ENCODE measurements at places on chromosomes 2 and 18.
A peak's percentile ranks its signal among the peaks of the same experiment; 100 is the strongest.

- DNase-seq: no peak
These were observed 13.6 kb downstream of the MRO start for GRCh38 chr18:50806208-50806616.

GRCh38 chr18:42131066-42131929 is 176.3 kb downstream of the PIK3C3 start:
- no peak for DNase-seq

DNA sequence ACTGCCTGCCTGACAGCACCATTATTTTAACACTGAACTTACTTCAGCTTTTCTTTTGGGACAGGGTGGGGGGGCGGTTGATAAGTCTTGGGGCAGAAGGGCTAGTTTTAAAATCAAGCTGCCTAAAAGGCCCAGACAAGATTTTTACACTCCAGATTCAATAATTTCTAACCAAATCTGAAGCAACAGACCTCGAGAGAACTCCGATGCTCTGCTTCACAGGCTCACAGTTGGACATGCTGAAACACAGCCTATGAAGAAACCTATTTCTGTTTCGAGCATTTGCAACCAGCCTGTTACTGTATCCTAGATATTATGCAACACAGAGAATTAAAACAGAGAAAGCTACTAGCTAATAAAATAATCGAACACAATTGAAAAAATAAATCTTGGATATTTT is 1.3 kb upstream of the MYT1L start:
- no peak for DNase-seq

DNA sequence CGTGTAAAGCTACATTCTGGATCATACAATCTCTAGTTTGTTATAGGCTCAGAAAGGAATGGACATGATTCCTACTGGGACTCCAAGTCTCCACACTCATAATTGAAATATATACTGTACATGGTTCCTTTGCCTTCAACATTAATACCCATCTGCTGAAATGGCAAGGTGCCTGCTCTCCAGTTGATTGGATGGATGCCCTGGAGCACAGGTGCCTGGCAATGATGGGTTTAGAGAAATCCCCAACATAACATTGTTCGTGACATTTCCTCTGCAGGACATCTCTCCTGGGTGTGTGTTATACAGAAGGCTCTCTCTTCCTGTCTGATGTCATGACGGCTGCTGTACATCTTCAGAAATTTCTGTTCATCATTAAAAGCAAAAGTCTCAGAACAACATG is 449.7 kb upstream of the CWC22 start:
- DNase-seq: no peak

DNA sequence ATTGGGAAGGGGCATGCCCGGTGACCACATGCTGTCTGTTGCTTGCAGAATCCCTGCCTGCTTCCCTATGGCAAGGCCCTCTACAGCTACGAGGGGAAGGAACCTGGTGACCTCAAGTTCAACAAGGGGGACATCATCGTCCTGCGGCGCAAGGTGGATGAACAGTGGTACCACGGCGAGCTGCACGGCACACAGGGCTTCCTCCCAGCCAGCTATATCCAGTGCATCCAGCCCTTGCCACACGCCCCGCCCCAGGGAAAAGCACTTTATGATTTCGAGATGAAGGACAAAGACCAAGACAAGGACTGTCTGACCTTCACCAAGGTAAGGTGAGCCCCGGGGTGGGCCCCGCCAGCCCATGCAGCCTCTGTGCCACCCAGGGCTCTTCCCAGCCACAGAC is 218.6 kb downstream of the SH3RF3 start:
- no peak for DNase-seq

DNA sequence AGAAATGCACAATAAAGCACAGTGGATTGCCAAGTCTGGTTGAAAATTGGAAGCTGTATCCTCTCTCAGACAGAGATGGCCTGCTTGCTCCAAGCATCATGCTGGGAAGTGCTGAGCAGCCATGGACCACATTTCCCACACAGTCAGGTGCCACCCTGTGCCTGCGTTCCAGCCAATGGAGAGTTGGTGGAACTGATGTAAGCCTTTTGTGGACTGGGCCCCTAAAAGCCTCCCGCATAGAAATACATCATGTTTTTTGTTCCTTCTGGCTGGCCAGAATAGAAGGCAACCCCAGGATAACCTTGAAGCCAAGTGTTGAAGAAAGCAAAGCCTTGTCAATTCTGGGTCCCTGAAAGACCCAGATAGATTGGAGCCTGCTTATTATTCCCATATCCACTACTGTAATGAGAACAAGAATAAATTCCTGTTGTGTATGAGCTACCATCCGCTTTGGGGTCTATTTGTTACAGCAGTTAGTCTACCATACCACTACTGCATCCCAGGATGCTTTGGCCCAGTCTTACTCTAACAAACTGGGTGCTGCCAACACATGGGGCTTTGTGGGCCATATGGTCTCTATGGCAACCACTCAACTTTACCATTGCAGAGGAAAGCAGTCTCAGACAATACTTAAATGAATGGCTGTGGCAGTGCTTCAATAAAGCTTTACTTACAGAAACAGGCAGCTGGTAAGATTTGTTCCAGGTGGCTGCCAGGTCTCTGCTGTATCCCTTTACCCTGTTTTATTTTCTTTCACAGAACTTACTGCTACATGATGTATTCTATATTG is 65.4 kb downstream of the POLE4 start:
- no peak for DNase-seq

DNA sequence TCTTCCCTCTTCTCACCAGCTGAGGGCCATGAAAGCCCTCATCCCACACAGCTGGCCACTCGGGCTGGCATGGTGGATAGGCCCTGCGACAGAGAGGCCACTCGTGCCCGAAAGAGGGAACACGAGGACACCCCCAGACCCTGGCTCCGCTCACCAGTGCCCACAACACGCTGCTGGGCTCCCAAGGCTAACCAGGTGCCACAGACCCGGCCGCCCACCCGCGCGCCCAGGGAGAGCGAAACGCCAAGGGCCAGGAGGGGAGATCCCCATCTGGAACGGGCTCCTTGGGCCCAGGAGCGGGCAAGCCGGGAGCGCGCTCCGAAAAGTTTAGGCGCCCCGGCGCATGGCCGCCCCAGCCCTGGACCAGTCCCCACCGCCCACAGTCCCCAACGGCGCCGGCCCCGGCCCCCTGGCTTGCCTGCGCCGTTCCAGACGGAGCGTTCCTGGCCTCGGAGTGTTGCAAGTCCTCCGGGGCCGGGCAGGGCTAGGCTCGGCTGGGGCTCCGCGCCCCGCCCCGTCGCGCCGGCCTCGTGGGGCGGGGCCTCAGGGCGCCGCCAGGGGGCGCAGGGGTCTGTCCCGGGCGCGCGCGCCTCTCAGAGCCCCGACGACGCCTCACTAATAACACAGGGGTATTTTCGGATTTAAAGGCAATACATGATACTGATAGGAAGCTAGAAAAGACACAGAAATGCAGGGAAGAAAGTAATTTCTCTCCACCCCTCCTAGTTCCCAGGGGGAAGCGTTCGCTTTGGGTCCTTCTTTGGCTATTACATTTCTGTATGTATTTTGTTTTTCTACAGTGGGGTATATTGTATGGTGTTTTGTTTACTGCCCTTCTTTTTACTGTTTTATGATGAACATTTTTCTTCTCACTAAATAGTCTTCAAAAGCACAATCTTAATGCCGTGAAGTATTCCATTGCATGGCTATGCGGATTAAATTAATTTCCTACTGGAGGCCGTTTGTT is at the start of gene TMBIM1:
TSS of gene TMBIM1 (minus strand) at position 456 of the 967 bp plus-strand sequence. CDS start 10,362 bp downstream, outside the sequence.
- DNase-seq: peak; percentile 55

DNA sequence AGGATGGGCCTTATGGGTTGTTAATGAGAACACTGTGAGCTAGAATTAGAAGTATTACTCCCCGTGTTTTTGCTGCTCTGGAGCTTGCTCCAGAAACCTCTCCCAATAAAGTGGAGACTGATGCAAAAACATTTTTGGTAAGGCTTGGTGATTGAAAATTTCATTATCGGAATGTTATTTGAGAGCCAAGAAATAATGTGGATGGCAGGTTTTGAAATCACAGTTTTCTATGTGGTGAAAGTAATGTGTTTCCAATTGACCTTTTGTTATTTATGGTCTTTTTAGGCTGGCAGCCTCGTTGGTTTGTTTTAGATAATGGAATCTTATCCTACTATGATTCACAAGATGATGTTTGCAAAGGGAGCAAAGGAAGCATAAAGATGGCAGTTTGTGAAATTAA is 5.1 kb downstream of the PLEKHA3 start:
- no peak for DNase-seq

GRCh38 chr2:240259201-240259923 is 118.9 kb upstream of the OTOS start:
- no peak for DNase-seq

GRCh38 chr2:64586883-64587481 is 62.9 kb downstream of the AFTPH start:
- DNase-seq: no peak

- no peak for DNase-seq
These were observed 108.7 kb upstream of the ATL2 start for GRCh38 chr2:38485734-38486133.

DNA sequence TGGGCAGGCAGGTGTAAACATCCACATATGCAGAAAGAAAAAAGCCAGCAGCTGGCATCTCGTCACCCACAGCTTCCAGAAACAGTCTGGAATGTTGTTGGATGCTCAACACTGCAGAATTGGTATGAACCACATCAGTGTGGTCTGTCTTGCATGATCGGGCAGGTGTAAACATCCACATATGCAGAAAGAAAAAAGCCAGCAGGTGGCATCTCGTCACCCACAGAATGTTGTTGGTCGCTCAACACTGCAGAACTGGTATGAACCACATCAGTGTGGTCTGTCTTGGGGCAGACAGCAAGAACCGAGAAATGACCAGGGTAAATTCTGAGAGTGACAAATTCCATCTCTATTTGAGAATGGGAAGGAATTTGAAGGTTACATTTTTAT is 39.6 kb downstream of the DOCK10 start:
- no peak for DNase-seq

- no peak for DNase-seq
These were observed 132.5 kb downstream of the SPHKAP start for GRCh38 chr2:228048838-228049490.

GRCh38 chr2:172021074-172021931 is 21.6 kb downstream of the METAP1D start:
- DNase-seq: no peak

GRCh38 chr2:186751790-186752189 is 57.9 kb downstream of the FAM171B start:
- no peak for DNase-seq

GRCh38 chr2:123851281-123851680 is 173.8 kb upstream of the CNTNAP5 start:
- DNase-seq: no peak

DNA sequence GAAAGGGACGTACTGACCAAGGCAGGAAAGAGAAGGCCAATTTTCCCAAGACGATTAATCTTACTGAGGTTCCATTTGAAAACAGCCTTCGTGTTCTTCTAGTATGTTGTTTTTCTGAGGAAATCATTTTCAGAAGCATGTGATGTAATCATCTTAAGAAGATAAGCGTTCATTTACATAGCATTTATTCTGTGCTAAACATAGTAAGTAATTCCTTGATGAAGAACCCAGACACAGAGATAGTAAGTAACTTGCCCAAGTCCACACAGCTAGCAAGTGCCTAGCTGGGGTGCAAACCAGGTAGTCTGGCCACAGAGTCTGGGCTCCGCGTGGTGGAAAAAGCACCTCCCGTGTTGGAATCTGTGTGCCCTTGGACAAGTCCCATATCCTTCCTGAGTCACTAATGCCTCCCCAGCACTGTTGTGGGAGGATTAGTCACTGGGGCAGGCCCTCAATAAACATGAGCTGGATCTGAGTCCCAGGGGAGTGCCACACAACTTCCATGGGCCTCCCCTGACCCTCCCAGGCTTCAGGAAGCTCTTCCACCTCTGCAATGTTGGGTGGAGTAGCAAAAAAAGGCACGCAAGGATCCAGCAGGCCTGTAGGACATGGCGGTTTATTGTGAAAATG is 26.9 kb upstream of the ASAP2 start:
- no peak for DNase-seq

GRCh38 chr2:64655873-64656272 is 2.2 kb upstream of the SERTAD2 start:
- no peak for DNase-seq

- no peak for DNase-seq
These were observed 4.6 kb downstream of the IL37 start for GRCh38 chr2:112915300-112916144.

GRCh38 chr2:198440833-198441232 is 636.4 kb downstream of the PLCL1 start:
- no peak for DNase-seq

DNA sequence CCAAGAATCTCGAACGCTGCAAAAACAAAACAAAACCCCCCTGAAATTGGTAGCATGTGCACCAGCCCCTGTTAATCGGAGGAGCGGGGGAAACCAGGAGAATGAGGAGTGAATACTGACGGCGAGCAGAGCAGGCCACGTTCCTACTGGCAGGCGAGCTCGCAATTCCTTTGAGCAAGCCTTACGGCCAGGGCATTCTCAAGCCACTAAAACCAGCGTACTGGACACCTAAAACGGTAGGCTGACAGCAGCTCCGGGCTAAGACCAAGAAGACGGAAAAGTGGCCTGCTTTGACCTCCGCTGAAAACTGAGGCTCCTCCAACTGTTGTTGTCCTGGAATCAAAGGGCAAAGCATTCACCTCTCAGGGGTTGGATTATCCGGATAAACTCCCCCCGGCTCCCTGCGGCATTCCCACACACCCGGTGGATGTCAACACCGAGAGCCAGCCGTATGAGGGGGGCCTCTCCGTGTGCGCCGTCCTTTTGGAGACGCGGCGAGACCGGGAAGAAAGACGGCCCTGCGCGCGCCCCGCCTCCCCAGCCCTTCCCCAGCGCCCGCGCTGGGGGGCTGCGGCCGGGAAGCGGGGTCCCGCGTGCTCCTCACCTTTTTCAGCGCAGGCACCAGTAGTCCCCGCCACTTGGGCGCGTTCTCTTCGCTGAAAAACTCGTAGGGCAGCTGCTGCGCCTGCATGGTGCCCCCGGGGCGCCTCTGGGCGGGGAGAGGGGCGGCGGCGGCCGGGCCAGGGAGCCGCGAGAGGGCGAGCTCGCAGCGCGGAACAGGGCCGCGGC is 925 bp downstream of the SOS1 start:
- no peak for DNase-seq

DNA sequence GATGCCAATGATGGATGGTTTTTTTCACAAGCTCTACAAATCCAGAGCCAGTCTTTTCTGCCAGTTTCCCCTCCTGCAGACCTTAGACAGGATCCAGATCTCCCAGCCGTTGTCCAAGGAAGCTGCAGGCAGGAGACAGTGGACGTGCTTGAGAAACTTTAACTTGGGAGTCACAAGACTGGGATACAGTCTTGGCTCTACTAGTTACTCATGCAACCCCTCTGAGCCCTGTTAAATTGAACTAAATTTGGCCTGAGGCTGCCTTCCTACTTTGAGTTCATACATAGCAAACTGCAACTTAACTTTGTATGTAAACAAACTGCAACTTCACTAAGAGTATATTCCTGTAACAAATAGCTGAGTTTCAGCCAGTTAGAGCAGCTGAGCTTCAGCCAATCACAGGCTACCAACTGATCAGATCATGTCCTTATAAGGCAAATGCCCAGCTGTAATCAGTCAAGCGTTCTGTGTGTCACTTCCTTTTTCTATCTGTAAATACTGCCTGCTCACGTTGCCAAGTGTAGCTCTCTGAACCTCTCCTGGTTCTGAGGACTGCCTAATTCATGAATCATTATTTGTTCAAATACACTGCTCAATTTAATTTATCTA is 140.9 kb downstream of the CAPN13 start:
- DNase-seq: no peak

- no peak for DNase-seq
These were observed 189.3 kb downstream of the ANAPC1 start for GRCh38 chr2:111694700-111695101.

All from caudate nucleus (tissue), 63 donors.